Natural killer cell (primary cell): ENCODE measurements at places on chromosomes 4 and X. TPM values are rescaled to one million over a fixed set of nuclear protein-coding genes. Genes with fewer than 3 reads are reported as not detected.

- H3K4me1 ChIP-seq, result no peaks in the 10 kb centered on the region
- DNase-seq, result no peak
- no peaks in the 10 kb centered on the region for H3K36me3 ChIP-seq
- H3K27me3 ChIP-seq, result no peaks in the 10 kb centered on the region
Measured at GRCh38 chr4:167031534-167032156, 202.6 kb downstream of the SPOCK3 start.

DNA sequence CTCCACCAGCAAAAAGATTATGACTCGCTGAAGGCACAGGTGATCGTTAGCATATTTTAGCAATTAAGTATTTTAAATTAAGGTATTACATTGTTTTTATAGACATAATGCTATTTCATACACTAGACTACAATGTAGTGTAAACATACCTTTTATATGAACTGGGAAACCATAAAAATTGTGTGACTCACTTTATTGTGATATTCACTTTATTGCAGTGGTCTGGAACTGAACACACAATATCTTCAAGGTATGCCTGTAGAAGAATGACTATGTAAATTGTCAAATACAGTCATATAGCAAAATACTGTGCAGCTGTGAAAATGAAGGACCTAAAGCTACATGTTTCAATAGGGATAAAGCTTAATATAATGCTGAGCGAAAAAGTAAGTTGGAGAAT is 26.6 kb upstream of the MAML3 start:
- H3K27me3 ChIP-seq, result peaks cover 2% of the 10 kb centered on the region
- H3K36me3 ChIP-seq, result no peaks in the 10 kb centered on the region

The CYBB gene
- total RNA-seq, result 25.6 TPM

DNA sequence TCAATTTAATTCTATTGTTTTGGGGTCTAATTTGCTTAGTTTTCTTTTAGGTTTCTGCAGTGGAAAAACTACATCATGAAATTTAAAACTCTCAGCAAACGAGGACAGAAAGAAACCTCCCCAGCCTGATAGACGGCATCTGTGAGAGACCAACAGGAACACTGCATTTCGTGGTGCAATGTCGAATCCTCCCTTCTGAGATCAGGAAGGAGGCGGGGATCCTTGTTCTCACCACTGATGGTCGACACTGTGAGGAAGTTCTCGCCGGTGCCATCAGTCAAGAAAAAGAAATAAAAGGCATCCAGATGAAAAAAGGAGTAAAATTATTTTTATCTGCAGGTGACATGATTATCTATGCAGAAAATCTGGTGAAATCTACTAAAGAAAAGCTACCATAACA is 16.5 kb downstream of the GAK start:
- no peak overlapping the region for H3K27ac ChIP-seq
- H3K4me1 ChIP-seq, result peaks cover 32% of the 10 kb centered on the region
- no peak overlapping the region for H3K4me3 ChIP-seq
- H3K27me3 ChIP-seq, result no peaks in the 10 kb centered on the region
- peaks cover 26% of the 10 kb centered on the region for H3K36me3 ChIP-seq
- DNase-seq, result no peak

The YIPF7 gene
- total RNA-seq, result 0.50 TPM

- no peaks in the 10 kb centered on the region for H3K36me3 ChIP-seq
- no peaks in the 10 kb centered on the region for H3K4me1 ChIP-seq
- no peaks in the 10 kb centered on the region for H3K27me3 ChIP-seq
- H3K27ac ChIP-seq, result no peak overlapping the region
- DNase-seq, result no peak
Measured at GRCh38 chr4:183485411-183486160, 19.3 kb upstream of the ING2 start.

The FMR1 gene
- 124 TPM for total RNA-seq

The NDP gene
- not detected for total RNA-seq
